ENCODE measurements at places on chromosomes 6 and 20. TPM values are rescaled to one million over a fixed set of nuclear protein-coding genes. Genes with fewer than 3 reads are reported as not detected.

The BCL2L1 gene
- total RNA-seq: 150 TPM

DNA sequence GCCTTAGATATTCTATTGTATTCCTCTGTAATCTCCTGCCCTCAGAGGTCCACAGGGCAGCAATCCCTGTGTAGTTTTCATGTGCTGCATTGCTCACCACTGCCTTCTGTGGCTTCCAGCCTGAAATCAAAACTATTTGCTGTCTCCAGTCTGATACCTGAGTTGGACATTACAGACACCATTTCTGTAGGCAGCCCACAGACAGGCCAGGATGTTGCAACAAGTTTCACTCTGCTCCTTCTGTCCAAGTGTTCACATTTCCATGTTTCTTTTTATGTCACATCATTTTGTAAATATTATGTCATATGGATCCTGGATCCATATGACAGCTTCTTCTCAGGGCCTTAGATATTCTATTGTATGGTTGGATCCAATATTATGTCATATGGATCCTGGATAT lies 21.7 kb downstream of the ECI2 start:
- no peaks in the 10 kb centered on the region for H3K27me3 ChIP-seq
- H3K4me3 ChIP-seq: no peak overlapping the region
- H3K36me3 ChIP-seq: peaks cover 30% of the 10 kb centered on the region
- H3K4me1 ChIP-seq: no peaks in the 10 kb centered on the region
- H3K27ac ChIP-seq: no peak overlapping the region

- H3K4me1 ChIP-seq: peaks cover 7% of the 10 kb centered on the region
- H3K27ac ChIP-seq: no peak overlapping the region
- H3K27me3 ChIP-seq: peaks cover 30% of the 10 kb centered on the region
- no peak overlapping the region for H3K4me3 ChIP-seq
Observed at GRCh38 chr6:143536866-143537691, 25.6 kb upstream of the FUCA2 start.

DNA sequence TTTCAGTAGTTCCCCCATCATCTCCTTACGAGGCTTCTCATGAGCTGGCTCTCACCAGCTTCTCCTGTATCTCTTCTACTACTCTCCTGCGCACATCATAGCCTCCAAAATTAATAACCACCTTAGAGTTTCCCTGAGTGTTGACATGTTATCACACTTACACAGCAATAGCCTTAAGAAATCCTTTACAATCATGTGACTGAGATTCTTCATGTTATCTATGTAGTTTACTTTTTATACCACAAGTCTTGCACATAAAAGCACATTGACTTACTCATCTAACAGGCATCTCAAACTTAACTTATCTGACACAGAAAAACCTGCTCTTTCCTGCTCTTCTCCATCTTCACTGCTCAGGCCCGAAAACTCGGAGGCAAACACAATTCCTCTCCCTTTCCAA lies 103.7 kb upstream of the TAB2 start:
- H3K4me3 ChIP-seq: no peak overlapping the region
- no peaks in the 10 kb centered on the region for H3K27me3 ChIP-seq
- DNase-seq: no peak
- H3K27ac ChIP-seq: no peak overlapping the region
